ENCODE measurements at places on chromosomes 2 and 18.
A peak's percentile ranks its signal among the peaks of the same experiment; 100 is the strongest.

GRCh38 chr18:49970319-49970718 is 157.0 kb upstream of the ACAA2 start:
- H3K27me3 ChIP-seq: no peaks in the 10 kb centered on the region
- H3K4me1 ChIP-seq: no peaks in the 10 kb centered on the region
- no peak overlapping the region for H3K27ac ChIP-seq
- no peaks in the 10 kb centered on the region for H3K36me3 ChIP-seq
- H3K4me3 ChIP-seq: no peak overlapping the region
- no peak for DNase-seq

GRCh38 chr2:197306696-197307040 is 3.9 kb downstream of the ANKRD44 start:
- no peak overlapping the region for H3K4me3 ChIP-seq
- peak overlapping the region; percentile 74 for H3K27ac ChIP-seq
- no peaks in the 10 kb centered on the region for H3K36me3 ChIP-seq
- DNase-seq: peak; percentile 63
- peaks cover 50% of the 10 kb centered on the region for H3K4me1 ChIP-seq

GRCh38 chr2:232411901-232412629 is 5.4 kb downstream of the ALPG start:
- H3K27me3 ChIP-seq: peaks cover 23% of the 10 kb centered on the region
- H3K4me1 ChIP-seq: no peaks in the 10 kb centered on the region
- no peak overlapping the region for H3K27ac ChIP-seq
- no peaks in the 10 kb centered on the region for H3K36me3 ChIP-seq
- no peak overlapping the region for H3K4me3 ChIP-seq
- peak; percentile 22 for DNase-seq

GRCh38 chr2:29064746-29065067 is 9.6 kb downstream of the PCARE start:
- peak overlapping the region; percentile 4 for H3K27ac ChIP-seq
- H3K36me3 ChIP-seq: no peaks in the 10 kb centered on the region
- no peak overlapping the region for H3K4me3 ChIP-seq
- no peak for DNase-seq

GRCh38 chr18:51727780-51728179 is 530.3 kb upstream of the MEX3C start:
- no peaks in the 10 kb centered on the region for H3K4me1 ChIP-seq
- H3K4me3 ChIP-seq: no peak overlapping the region
- no peaks in the 10 kb centered on the region for H3K36me3 ChIP-seq

- H3K4me3 ChIP-seq: no peak overlapping the region
- no peak for DNase-seq
- H3K4me1 ChIP-seq: no peaks in the 10 kb centered on the region
- H3K27ac ChIP-seq: no peak overlapping the region
- H3K36me3 ChIP-seq: no peaks in the 10 kb centered on the region
Observed at GRCh38 chr18:50632895-50633515, 73.1 kb downstream of the MAPK4 start.

DNA sequence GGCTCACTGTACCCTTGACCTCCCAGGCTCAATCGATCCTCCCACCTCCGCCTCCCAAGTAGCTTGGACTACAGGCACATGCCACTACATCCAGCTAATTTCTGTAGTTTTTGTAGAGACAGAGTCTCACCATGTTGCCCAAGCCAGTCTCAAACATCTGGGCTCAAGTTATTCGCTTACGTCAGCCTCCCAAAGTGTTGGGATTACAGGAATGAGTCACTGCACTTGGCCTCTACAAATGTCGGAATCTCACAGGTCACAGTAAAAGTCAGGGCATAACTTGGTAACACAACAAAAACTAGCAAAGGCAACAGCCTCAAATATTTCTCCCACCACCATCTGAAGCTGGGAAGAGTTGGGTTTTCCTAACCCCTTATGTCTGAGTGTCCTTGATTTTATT is 25.3 kb downstream of the SCG2 start:
- peaks cover 6% of the 10 kb centered on the region for H3K4me1 ChIP-seq
- H3K36me3 ChIP-seq: no peaks in the 10 kb centered on the region
- no peak overlapping the region for H3K4me3 ChIP-seq
- no peaks in the 10 kb centered on the region for H3K27me3 ChIP-seq
- H3K27ac ChIP-seq: no peak overlapping the region
- no peak for DNase-seq

DNA sequence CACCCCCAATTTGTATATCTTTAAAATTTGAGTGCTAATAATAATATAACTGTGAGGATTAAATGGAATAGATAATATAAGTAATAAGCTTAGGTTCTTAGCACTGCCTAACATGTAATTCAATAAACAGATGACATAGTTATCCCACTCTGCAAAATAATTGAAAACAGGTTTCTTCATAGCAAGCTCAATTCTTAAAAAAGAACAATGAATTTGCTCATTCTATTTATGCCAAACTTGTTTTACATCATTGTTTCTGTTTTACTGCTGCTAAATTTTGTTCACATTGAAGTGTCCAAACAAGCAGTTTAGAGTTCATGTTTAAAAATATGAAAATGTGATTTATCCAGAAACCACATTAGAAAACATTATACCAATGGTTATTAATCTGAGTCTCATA is 217.0 kb downstream of the MBD5 start:
- H3K27me3 ChIP-seq: no peaks in the 10 kb centered on the region
- no peak overlapping the region for H3K4me3 ChIP-seq
- H3K27ac ChIP-seq: no peak overlapping the region
- H3K36me3 ChIP-seq: peaks cover 8% of the 10 kb centered on the region
- no peaks in the 10 kb centered on the region for H3K4me1 ChIP-seq
- no peak for DNase-seq

GRCh38 chr2:240873805-240874714 is 5.4 kb downstream of the AGXT start:
- DNase-seq: peak; percentile 50
- H3K27me3 ChIP-seq: no peaks in the 10 kb centered on the region
- H3K4me1 ChIP-seq: no peaks in the 10 kb centered on the region
- H3K27ac ChIP-seq: no peak overlapping the region
- no peaks in the 10 kb centered on the region for H3K36me3 ChIP-seq

DNA sequence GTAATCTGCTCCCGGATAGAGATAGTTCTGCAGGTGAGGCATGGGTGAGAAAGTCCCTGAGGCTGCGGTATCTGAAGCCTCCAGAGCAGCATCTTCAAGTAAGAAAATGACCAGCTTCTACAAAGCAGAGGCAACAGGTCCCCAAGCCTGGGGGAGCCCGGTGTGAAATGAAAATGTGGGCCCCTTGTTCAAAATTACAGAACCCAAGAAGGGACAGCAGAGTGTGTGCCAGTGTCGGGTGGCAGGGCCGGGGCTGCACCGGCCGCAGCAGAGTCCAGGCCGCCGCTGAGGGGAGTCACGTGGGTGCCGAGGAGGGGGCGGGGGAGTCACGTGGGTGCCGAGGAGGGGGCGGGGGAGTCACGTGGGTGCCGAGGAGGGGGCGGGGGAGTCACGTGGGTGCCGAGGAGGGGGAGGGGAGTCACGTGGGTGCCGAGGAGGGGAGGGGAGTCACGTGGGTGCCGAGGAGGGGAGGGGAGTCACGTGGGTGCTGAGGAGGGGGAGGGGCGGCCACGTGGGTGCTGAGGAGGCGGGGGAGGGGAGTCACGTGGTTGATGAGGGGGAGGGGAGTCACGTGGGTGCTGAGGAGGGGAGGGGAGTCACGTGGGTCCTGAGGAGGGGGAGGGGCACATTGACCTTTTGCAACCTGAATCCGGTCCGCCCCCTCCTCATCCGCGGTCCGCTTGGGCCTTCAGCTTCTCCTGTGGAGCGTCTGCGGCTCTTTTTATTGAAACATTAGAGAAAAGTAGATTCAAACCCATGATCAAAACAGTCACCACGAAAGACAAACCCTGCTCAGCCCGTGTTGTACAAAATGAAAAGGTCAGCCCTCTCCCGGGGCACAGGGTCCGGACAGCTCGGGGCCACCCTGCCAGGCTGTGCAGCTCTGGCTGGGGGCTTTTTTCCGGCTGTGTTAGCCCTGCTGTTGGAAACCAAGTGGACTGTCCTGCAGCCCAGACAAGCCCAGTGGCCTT is 10.4 kb downstream of the COLEC11 start:
- no peaks in the 10 kb centered on the region for H3K4me1 ChIP-seq
- H3K27ac ChIP-seq: no peak overlapping the region
- no peak for DNase-seq
- no peaks in the 10 kb centered on the region for H3K36me3 ChIP-seq

DNA sequence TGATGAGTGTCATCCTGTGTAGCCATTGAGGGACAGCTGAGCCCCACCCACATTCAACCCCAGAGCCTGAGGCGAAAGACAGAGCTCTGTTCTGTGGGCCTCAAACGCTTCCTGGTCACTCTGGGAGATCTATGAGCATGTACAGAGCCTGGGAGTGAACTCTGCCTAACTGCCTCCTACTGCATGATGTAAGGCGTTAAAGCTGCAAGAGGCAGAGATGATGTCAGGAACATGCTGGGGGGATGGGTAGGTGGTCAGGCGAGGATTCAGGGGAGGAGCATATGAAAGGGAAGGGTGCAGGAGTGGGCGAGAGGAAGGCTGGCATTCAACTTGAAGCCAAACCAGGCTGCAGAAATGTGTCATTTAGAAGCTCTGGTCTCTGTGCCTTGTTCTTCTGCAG is 181.0 kb downstream of the TFCP2L1 start:
- no peak for DNase-seq
- no peaks in the 10 kb centered on the region for H3K4me1 ChIP-seq
- peaks cover 7% of the 10 kb centered on the region for H3K27me3 ChIP-seq
- H3K36me3 ChIP-seq: no peaks in the 10 kb centered on the region

DNA sequence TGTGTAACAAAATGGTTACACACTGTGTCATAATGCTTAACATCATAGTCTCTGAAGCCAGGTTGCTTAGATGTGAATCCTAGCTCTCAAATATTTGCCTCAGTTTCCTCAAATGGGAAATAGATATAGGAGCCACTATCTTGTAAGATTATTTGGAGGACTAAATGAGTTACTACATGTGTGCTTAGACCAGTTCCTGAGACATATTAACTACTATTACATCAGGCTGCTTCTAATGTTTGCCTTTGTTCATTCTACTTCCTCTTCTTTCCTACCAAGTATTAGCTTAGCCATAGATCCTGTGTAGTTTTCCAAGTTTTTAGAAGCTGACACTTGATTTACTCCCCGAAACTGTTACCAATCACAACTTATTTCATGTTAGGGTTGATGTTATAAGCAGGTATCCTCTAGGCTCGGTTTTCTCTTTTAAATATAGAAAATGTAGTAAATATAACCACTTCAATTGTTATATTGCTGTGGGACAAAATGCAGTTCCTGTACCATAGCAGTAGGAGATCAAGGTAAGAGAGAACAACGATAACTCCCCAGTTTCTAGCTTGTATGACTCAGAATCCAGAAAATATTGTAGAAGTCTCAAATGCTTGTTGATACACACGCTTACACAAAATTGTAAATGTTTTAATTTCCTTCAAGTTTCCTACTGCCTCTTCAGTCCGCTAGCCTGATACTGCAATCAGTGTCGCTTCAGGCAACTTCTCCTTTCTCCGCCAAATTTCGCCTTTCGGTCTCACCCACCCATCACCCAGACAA is 751 bp upstream of the DNAJC10 start:
- H3K36me3 ChIP-seq: peaks cover under 1% of the 10 kb centered on the region
- no peak for DNase-seq
- peak overlapping the region; percentile 92 for H3K4me3 ChIP-seq

GRCh38 chr18:7856733-7857132 is 289.6 kb downstream of the PTPRM start:
- no peak for DNase-seq
- H3K4me1 ChIP-seq: peaks cover 18% of the 10 kb centered on the region
- no peak overlapping the region for H3K27ac ChIP-seq
- H3K4me3 ChIP-seq: no peak overlapping the region
- H3K27me3 ChIP-seq: no peaks in the 10 kb centered on the region
- no peaks in the 10 kb centered on the region for H3K36me3 ChIP-seq

GRCh38 chr2:73091164-73091563 is 19.7 kb upstream of the SFXN5 start:
- DNase-seq: no peak
- peaks cover 7% of the 10 kb centered on the region for H3K4me1 ChIP-seq
- H3K27me3 ChIP-seq: no peaks in the 10 kb centered on the region
- H3K36me3 ChIP-seq: peaks cover 14% of the 10 kb centered on the region

- peaks cover 8% of the 10 kb centered on the region for H3K4me1 ChIP-seq
- no peak for DNase-seq
- H3K27ac ChIP-seq: no peak overlapping the region
- peaks cover 75% of the 10 kb centered on the region for H3K27me3 ChIP-seq
Observed at GRCh38 chr2:47569658-47570475, 166.9 kb downstream of the MSH2 start.

DNA sequence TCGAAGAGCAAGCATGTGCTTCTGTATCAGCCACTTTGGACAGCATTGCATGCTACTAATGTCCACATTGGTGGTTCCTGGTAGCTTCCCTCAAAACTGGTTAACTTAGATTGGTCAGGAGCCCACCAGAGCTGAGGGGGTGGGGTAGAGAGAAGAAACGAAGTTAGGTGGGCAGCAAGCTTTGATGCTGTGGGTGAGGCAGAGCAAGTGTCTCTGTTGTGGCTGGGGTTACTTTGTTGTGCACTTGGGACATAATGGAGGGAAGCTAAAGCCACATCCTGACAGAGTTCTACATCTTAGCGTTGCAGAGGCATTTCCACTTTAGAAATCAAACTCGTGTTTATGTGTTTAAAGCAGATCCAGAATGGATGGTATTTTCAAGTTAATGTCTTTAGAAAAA is 82.7 kb downstream of the FAM168B start:
- no peak overlapping the region for H3K4me3 ChIP-seq
- H3K27ac ChIP-seq: no peak overlapping the region
- H3K4me1 ChIP-seq: no peaks in the 10 kb centered on the region
- H3K36me3 ChIP-seq: no peaks in the 10 kb centered on the region

- no peak for DNase-seq
- peak overlapping the region; percentile 73 for H3K4me3 ChIP-seq
- peak overlapping the region; percentile 79 for H3K27ac ChIP-seq
- H3K36me3 ChIP-seq: no peaks in the 10 kb centered on the region
- H3K4me1 ChIP-seq: peaks cover 16% of the 10 kb centered on the region
Observed at GRCh38 chr2:15560140-15560987, 770 bp downstream of the NBAS start.

GRCh38 chr2:54704688-54705605 is 18.5 kb upstream of the EML6 start:
- H3K27me3 ChIP-seq: no peaks in the 10 kb centered on the region
- H3K4me1 ChIP-seq: peaks cover 4% of the 10 kb centered on the region
- DNase-seq: no peak
- no peak overlapping the region for H3K27ac ChIP-seq
- H3K4me3 ChIP-seq: no peak overlapping the region

DNA sequence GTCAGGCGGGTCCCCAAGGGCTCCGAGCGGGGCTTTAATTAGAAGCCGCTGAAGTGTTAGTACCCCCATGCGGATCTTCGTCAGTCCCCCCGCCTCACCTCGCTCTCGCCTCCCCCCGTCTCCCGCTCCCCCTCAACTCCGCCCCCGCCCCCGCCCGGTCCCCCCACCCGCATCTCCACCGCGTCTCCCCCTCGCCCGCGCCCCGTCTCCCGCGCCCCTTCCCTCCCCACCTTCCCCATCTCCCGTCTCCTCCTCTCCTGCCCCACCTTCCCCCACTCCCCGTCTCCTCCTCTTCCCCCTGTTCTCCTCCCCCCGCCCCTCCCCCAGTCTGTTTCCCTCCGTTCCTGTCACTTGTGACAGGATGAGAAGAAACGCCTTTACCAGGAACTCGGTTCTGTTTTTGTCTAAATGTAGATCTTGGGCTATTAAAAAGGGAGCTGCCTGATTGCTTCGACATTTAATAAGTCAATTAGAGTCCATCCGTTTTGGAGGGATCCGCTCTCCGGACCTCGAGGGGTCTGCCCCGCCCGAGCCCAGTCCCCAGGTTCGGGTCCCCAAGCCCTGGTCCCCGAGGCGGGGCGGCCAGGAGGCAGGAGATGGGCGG is 969 bp upstream of the ALKAL2 start:
- no peaks in the 10 kb centered on the region for H3K36me3 ChIP-seq
- peak; percentile 70 for DNase-seq
- H3K4me1 ChIP-seq: peaks cover 18% of the 10 kb centered on the region
- H3K27me3 ChIP-seq: peaks cover 10% of the 10 kb centered on the region

GRCh38 chr2:50963734-50964133 is 68.2 kb downstream of the NRXN1 start:
- H3K36me3 ChIP-seq: no peaks in the 10 kb centered on the region
- DNase-seq: no peak
- no peak overlapping the region for H3K4me3 ChIP-seq
- no peaks in the 10 kb centered on the region for H3K4me1 ChIP-seq

Data from upper lobe of right lung (tissue), 1 donor.